ENCODE measurements at places on chromosomes 3 and 15.

DNA sequence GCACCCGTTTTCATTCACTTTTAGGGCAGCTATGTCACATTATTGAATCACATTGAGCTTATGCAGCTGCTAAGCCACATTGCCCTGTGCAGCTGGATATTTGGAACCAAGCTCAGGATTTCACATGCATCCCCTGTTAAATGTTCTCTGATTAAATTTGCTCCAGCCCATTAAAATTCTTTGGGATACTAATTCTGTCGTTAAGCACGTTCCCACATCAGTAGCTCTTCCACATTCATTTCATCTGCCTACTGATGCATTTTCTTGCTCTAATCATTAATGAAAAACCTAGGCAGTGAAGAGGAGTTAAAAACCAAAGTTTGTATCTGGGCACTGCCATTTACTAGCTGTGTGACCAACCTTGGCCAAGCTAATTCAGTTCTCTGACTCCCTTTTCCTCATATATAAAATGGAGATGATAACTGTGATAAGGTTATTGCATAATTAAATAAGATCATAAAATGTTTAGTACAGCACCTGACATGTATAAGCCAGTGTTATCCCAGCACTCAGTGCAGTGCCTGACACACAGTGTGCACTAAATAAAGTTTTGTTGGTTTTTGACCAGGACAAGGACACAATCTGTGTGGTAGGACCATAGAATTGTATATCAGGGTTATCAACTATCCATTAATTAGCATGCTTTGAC lies 222.2 kb upstream of the ATP11B start:
- no peak for DNase-seq

DNA sequence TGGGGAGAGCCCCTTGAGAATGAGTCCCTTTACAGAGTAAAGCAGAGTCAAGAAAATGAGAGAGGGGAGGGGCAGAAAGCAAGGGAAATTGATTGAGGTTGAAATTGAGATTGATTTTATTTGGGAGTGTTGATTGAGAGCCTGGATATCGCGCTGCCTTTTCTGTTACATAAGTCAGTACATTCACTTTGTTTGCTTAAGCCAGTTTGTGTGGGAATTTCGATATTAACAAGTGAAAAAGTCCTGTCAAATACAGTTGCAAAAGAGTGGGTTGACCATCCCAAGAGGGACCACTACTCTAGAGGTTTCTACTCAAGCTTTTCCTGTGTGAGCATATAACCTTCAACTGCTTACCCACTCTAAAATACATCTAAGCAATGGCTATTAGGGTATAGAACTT lies 331.4 kb upstream of the AZI2 start:
- DNase-seq, result no peak

- DNase-seq, result no peak
Measured at GRCh38 chr15:78360367-78360801, 20.2 kb downstream of the CRABP1 start.

DNA sequence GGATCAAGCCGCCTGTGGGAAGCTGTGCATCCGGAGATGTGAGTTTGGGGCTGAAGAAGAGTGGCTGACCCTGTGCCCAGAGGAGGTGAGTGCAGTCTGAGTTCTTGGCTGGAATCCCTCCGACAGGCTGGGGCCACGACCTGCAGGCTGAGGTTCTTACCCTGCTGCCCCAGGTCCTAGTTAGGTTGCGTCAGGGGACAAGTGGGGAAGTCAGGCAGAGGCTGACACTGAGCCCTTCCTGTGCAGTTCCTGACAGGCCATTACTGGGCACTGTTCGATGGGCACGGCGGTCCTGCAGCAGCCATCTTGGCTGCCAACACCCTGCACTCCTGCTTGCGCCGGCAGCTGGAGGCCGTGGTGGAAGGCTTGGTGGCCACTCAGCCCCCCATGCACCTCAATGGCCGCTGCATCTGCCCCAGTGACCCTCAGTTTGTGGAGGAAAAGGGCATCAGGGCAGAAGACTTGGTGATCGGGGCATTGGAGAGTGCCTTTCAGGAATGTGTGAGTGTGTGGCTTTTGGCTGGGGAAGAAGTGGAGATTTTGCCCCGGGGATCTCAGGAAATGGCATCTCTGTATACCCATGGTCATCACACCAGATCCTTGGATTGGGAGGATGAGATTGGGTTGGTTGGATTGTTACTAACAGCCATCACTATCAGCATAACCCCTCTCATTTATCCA lies 1.3 kb downstream of the PPM1M start:
- DNase-seq, result no peak

- no peak for DNase-seq
Measured at GRCh38 chr3:106242781-106243180, 374.0 kb upstream of the CBLB start.

DNA sequence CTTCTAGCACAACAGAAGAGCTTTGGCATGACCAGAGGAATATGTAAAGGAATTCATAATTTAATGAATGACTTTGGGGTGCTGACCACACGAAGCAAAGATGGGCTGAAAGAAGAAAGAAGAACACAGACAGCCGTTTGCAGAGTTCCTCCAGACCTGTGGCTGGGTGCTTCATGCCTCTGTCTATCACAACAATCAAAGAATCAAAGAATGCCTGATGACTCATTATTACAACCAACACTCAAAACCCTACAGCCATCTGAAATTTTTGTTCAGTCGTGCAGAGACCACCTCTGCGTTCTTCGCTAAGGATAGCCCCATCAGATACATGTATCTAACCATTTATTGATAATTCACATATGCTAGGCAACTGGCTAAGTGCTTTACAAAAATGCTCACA lies 129.0 kb upstream of the PRICKLE2 start:
- DNase-seq, result no peak

DNA sequence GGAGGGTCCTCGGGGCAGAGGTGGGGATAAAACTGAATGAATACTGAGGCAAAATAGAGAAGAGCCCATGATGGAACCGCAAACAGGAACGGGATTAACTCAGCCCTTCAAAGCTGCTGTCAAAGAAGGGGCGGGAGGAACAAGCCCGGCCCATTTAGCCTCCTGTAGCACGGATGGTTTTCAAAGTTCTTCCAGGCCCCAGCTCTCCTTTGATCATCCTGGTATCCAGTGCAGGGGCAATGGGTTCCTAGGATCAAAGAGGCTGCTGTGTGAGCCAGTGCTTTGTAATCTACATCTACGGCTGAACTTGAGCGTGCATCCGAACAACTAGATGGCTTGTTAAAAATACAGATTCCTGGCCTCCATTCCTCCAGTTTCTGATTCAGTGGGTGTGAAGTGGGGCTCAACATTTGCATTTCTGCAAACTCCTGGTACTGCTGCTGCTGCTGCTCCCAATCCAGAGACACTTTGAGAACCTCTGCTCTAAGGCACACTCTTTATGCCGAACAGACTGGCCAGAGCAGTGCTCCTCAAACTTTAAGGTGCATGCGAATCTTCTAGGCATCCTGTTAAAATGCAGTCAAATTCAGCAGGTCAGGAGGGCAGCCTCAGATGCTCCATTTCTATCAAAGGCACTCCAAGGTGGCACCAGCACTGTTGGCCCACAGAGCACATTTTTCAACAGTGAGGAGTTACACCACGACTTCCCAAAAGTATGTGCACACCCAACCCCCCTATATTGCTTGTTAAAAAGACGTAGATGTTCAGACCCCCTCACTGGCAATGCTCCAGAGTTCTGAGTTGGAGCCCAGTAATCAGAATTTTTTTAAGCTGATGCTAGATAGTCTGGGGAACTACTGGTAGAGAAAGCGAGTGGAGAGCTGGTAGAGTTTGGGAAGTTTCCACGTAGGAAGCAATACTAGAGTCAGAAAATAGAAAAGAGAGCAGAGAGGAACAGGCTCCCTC lies 5.6 kb downstream of the GALNT15 start:
- DNase-seq, result no peak

DNA sequence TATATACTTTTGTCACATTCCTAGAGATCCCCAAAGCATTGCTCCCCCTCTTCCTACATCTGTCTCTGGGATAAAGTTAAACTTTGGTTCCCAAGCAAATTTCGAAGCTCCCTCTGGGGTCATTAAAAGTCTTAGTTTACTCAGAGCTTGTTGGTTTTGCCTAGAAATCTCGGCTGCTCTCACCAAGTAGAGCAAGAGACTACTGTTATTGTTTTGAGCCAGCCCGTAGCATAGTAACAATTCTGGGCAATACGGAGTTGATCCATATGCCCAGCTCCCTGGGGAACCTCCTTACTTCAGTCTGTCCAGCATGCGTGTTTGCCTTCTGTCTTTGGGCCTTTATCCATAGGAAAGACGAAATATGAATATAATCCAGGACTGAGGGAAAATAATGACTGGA lies 10.0 kb upstream of the P3H2 start:
- no peak for DNase-seq

GRCh38 chr15:65896236-65896635 lies 26.9 kb downstream of the RAB11A start:
- DNase-seq, result no peak

- no peak for DNase-seq
Measured at GRCh38 chr3:47536221-47536891, 22.8 kb upstream of the ELP6 start.

GRCh38 chr3:183038757-183039156 lies 58.4 kb upstream of the DCUN1D1 start:
- no peak for DNase-seq

- no peak for DNase-seq
Measured at GRCh38 chr3:67349551-67350174, 304.7 kb downstream of the SUCLG2 start.

DNA sequence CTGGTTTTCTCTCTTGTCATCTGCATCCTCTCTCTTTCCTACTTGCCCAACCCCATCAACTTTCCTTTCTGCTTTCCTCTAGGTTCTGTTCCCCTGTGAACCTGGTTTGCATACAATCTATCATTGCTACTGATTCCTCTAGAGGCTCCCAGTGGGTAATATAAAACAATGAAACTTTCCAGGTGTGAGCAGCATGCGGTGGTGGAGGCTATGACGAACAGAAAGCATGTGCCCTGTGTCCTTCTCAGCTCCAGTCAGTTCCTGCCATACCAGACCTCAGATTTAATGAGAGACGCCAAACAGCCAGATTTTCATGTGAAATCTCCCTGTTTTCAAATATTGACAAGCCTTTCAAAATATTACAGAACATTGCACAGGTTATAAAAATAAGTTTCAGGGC lies 3.5 kb upstream of the ACAP2 start:
- DNase-seq, result no peak

DNA sequence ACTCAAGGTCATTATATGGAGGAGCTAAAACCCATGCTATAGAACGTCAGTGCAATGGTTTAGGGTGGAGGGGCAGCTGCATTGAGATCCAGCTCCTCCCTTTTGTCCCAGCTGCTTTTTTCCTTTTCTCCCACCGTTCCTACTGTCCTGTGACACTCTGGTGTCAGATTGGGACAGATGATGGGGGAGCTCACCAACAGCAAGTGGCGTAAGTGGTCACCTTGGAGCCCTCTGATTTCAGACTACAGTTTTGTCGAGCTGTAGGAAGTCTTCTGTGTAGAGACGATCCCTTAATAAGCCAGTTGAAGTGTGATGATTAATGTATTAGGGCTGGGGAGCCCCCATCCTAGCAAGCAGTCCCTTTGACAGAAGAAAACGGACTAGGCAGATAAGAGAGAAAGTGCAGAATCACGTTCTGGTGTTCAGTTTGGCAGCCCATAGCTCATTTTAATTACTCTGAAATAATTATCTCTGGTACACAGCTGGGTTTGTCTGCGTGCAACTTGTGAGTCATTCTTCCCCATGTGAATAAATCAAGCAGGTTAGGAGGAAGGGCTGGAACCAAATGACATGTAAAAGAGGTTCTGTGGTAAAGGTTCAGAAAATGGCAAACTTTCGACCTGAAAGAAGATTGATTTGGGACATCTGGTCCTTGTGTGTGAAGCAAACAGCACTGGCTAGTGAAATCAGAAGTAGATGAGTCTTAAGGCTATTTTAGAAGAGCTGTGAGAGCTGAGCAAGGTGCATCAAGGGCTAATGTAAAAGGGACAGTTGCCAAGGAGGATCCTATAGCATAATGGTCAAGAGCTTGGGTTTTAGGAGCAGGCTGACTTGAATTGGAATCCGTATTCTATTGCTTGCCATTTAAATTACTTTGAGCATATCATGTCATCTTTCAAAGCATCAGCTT lies 241.4 kb downstream of the EDEM1 start:
- DNase-seq, result no peak

GRCh38 chr3:106699122-106699521 lies 678.1 kb upstream of the CCDC54 start:
- DNase-seq, result no peak

- no peak for DNase-seq
Measured at GRCh38 chr3:48244461-48244860, 3.6 kb downstream of the ZNF589 start.

- DNase-seq, result no peak
Measured at GRCh38 chr3:62676689-62677271, 198.4 kb downstream of the CADPS start.

DNA sequence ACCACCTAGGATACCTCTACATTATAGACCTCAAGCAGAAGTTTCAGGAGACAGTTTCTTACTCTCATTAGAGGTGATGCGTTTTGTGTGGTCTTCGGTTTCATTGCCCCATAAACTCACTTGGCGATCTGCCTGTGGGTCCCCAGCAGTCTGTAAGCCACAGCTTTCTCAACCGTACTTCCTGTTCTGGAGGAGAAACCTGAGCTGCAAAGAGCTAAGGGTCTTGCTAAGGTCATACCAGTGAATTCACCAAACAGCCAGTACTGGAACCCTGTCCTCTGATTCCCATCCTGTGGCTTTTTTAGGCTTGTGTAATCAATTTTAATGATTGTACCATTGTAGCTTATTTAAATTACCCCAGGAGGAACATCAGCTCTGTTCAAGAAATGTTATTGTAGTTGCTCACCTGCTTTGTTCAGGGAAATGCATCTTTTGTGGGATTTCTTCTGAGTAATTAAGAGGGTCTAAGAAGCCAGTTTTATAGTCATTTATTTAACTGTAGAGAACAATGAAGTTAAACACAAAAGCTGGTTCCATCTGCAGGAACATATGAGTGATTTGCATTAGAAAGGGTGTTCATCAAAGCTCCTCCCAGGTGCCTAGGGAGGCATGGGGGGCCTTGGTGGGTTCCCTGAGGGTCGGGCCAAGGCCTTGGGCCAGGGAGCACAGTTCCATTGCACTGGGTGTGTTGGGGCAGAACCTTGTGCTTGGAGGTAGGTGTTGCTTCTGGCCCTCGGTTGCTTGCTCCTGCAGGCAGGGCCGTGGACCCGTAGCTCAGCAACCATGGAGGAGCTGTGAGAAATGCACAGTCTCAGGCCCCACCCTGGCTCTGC lies 69.6 kb downstream of the APBA2 start:
- DNase-seq, result no peak

DNA sequence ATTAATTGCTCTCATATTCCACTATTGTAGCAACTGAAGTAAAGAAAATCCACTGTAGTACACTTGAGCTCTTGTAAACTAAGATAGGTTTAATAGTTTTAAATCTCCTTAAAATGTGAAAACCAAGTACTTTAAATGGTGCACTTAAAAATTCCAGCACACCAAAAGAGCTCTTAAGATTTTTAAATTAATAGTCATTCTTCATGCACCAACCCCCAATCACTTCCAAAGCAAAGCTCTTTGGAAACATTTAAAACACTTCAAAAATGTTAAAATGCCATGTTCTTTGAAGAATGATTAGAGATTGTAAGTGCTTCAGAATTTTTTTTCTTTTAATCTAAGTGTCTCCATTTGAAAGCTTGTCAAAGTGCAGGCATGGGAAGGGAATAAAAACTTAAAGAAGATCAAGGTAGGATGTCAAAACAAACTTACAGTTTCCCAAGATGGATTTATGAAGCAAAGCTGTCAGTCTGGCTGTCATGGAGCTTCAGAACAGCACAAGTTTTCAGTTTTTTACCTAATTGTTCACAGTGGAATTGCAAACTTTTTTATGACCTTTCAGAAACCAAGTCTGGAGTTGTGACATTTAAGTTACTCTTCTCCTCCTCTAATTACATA lies 84.3 kb downstream of the ARPP21 start:
- no peak for DNase-seq

GRCh38 chr3:184899953-184900595 lies 88.1 kb downstream of the VPS8 start:
- DNase-seq, result no peak

- no peak for DNase-seq
Measured at GRCh38 chr15:85412956-85413854, 32.8 kb downstream of the AKAP13 start.

Data from SK-N-MC (cell line).